ENCODE measurements at places on chromosomes 12 and 14.

DNA sequence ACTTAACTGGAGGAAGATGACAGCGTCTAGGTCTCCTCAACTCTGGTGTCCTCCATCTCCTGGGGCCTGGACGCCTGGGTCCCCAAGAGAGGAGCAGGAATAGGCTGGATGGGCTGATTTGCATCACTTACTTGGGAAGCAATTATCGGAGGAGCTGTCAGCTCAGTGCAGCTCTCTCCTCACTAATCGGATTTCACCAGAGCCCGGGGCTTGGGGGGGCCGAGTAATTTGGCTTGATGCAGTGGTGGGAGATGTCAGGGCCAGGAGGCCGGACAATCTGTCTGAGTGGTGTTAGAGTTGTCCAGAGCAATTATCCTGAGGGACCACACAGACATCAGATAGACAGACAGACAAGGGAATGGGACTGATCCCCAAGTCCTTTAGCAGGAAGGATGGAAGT lies 4.6 kb upstream of the SMUG1 start:
- no peak for DNase-seq

DNA sequence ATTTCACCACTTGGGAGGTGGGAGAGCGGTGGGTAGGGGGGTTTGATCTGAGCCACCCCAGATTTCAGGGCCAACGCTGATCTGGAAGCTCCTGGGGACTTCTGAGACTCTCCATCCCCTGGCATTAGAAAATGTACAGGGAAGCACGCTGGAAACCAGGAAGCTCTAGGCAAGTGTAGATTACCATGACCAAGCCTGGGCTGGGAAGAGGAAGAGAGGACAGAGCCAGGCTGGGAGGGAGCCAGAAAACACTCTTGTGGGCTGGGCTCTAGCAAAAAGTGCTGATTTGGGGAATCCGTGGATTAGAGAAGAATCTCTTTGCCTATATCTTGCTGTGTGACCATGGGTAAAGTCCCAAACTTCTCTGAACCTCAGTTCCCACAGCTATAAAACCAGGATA lies 236.7 kb downstream of the BCL11B start:
- DNase-seq: peak; percentile 39

- no peak for DNase-seq
Measured at GRCh38 chr12:116529048-116529447, 30.1 kb upstream of the MAP1LC3B2 start.

DNA sequence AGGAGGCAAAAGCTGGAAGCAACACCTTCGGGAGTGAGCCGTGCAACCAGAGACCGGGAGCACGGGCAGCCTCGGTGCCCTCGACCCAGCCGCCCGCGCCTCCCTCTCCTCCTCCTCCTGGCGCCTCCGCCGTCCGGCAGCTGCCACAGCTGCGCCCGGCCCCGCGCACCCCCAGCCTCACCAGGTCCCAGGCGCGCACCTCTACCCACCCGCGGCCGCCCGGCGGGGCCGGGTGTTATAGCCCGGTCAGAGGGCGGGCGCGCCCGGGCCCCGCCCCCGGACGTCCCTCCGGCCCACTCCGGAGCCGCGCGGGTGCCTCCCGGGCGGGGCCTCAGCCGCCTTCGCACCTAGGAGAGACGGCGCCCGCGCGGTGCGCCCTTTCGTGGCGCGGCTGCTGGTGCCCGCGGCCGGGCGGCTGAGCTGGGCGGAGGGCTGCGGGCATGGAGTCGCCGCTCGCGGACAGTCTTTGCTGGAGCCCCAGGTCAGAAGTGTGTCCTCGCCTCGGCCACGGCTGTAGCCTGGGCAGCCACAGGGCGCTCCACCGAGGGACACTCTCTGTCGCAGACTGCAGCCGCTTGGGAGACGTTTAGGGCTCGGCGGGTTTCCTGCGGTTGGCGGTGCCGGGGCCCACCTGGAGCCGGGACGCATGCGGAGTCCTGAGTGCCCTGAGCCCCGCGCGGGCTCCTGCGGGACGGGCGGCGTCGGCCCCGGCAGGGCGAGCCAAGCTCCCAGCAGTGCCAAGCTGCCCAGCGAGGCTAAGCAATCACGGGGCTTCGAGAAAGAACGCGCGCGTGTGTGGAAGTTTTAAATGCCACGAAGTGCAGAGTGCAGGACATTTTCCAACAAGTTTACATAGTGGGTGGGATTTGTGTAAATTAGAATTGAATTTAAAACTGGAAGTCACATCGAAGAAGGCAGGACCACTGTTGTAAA lies at the start of gene CPM:
CPM (minus strand) TSS at position 211 of the 933 bp plus-strand sequence. CDS start 334 bp downstream, outside the sequence.
- peak; percentile 49 for DNase-seq

- no peak for DNase-seq
Measured at GRCh38 chr12:23431006-23431405, 518.5 kb downstream of the SOX5 start.

- no peak for DNase-seq
Measured at GRCh38 chr14:52059649-52060048, 9.2 kb downstream of the NID2 start.

GRCh38 chr12:91603060-91603459 lies 420.4 kb upstream of the DCN start:
- DNase-seq: no peak

DNA sequence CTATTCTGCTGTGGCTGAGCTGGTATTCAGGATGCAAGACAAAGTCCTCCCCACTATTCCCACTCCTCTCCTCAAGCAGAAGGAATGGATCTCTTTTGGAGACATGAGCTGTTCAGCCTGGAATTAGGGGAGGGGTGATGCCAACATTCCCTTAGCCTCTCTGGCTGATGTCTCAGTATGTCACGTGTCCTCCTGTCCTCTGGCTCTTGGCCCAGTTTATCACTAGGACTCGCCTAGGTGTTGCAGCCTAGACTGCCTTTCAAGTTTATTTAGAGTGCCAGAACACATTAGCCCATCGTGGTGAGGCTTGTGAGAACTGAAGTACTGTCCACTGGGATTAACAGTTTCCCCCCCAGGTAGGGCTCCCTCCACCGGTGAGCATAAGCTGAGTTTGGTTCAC lies 239.9 kb upstream of the MIS18BP1 start:
- DNase-seq: no peak

DNA sequence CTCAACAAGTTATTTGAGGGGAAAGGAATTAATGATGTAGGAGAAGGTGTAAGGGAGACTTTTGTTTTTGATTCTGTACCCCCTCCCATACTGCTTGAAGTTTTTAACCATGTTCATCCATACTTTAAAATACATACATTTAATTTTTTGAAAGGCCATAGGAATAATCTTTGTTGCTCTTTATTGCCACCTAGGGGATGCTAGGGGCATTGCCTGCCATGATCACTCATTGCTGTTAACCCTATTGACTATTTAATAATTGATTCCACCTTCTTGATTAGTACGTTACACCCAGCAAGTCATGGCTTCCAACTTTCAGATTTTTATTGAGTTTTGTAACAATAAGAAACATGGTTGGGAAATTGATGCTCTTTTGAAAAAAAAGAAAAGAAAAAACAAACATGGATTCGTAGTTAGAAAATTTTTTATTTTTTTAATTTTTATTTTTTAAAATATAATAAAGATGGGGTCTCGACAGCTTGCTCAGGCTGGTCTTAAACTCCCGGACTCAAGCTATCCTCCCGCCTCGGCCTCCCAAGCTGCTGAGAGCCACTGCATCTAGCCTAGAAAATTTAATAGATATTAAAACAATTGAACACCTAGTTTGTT lies 8.5 kb upstream of the PRKAB1 start:
- peak; percentile 29 for DNase-seq

DNA sequence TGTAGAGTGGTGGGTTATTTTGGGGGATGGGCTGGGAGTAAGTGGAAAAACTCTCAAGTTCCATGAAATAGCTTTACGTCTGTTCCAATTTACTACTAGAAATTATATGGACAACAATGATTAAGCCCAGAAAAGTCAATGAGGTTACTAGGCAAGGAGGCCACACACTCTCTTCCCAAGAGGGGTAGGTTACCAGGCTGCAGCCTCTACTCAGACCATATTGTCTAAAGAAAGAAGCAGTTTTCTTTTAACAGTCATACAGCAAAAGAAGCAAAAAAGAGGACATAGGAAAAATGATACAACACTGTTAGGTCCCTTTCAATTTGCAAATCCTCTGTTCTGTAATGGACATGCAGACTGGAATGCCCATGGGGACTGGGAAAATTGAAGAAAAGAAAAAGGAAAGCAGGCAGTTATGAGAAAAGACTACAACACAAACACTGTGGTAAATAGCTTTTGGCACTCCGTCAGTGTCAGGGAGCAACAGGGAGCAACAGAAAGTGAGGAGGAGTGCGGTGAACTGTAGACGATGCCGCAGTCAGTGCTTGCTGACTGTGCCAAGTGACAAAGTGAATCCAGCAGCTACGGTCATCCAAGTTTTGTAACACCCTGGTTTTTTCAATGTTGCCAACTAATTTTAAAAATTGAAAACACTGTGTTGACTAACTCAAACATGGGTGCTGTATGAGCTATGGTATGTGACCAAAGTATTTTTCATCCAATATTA lies 39.8 kb upstream of the HMGA2 start:
- DNase-seq: no peak

DNA sequence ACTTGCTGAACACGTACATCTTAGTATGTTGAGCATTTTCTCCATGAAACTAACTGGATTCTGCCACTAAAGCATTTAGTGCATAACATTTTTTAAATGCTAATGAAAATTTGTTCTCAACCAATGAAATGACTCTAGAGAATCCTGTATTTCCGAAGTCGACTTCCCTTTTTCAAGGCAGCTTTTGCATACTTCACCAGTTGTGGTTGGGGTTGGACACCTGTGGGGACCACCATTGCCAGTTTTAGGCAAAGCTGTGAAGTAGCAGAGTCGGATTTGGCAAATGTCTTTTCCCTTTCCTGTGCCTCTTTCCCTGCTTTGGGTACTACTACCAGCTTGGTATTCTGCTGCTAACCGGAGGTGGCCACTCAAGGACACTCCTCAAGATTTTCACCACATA lies 349.2 kb downstream of the BCAT1 start:
- no peak for DNase-seq

- peak; percentile 33 for DNase-seq
Measured at GRCh38 chr12:15808652-15809051, 19.5 kb upstream of the EPS8 start.

- no peak for DNase-seq
Measured at GRCh38 chr12:52988898-52989297, 17.4 kb upstream of the EIF4B start.

DNA sequence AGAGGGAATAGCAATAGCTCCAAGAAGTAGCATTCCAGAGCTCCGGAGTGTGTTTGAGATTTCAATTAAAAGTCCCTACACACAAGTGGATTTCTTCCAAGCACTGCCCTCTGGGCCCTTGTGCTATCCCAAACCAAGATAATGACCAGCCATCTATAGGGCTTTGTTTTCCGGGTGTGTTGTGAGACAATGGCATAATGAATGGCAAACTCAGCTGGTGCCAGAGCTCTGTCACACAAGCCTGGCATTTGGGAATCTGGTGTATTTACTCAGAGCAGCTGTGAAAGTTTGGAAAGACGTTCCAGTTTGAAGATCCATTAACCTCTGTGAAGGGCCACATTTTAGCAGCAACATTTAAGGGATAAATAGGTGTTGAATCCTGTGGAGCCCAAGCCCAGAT lies 61.2 kb upstream of the TMTC2 start:
- DNase-seq: no peak

DNA sequence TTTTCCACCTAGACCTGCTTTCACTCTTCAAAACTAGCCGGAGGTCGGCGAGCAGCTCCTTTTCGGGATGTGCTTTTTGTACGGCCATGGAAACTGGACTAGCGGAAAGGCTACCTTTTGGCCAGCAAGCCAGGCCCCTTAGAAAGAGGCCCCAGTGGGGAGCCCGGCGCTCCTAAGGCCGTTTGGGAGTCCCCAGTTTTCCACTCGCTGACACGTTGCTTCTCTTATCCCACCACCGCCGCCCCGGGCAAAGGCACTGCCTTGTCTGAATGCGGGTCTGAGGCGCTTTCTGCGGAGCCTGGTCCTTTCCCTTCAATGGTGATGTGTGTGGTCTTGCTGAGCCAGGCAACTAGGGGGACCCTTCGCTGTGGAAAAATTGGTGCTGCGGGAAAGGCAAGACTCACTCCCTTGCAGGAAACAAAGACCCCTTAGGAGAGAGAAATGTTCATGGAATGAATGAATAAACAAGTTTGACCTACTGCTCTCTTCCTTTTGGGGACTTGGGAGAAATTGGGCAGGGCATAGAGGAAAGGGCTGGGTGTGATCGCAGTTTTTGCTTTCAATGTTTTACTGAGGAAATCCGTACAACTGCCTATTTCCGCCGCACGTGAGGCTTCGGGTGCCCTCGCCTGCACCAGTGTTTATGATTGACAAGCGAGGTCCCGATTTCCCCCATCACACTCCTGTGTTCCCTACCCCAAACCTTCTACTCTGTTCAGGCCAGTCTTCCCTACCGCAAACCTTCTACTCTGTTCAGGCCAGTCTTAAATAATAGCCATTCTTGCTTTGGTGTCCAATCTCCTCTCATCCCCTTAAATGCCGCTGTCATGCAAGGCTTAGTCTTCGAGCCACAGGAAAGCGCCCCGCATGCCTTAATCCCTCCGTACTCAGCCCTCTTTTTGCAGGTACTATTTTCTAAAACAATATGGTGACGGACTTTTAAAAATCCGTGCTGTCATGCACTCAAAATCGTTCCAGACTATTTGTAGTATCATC lies 1.0 kb upstream of the SLC38A2 start:
- no peak for DNase-seq

GRCh38 chr12:6768990-6769389 lies 2.8 kb downstream of the PTMS start:
- DNase-seq: no peak

- no peak for DNase-seq
Measured at GRCh38 chr12:80582431-80582830, 125.0 kb upstream of the MYF6 start.

- no peak for DNase-seq
Measured at GRCh38 chr12:70560671-70561070, 76.6 kb downstream of the PTPRB start.

- DNase-seq: no peak
Measured at GRCh38 chr12:15212930-15213329, 8.3 kb downstream of the RERG start.

GRCh38 chr12:116381240-116381743 lies 103.8 kb upstream of the MED13L start:
- no peak for DNase-seq

- DNase-seq: no peak
Measured at GRCh38 chr14:72563676-72564075, 330.2 kb downstream of the DPF3 start.

GRCh38 chr12:55658635-55659391 lies 22.1 kb downstream of the OR10P1 start:
- DNase-seq: no peak

GRCh38 chr14:104573930-104574329 lies 5.6 kb upstream of the C14orf180 start:
- DNase-seq: no peak

GRCh38 chr14:20278414-20278813 lies 27.3 kb downstream of the TTC5 start:
- no peak for DNase-seq

GRCh38 chr12:52837413-52837741 lies 3.3 kb upstream of the KRT79 start:
- DNase-seq: peak; percentile 86

- DNase-seq: no peak
Measured at GRCh38 chr12:85874031-85874461, at the start of gene NTS. Gene NTS, plus strand, starts transcription at chr12:85874295. Its CDS starts 109 bp downstream, at chr12:85874404.

DNA sequence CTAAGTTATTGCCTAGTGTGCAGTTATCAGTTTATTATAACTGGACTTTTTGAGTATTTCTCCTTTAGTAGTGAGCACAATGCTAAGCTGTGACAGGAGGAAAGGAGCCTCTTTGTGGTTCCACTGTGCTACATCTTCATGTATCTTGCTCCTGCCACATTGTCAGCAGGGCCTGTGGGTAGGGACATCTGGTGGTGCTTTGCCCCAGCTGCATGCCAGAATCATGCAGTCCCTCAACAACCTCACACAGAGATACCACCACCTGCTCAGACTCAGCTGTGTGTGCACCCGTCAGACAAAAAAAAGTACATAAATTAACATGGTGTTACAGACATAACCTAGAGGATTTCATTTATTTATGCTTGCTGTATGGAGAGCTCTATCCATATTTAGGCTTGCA lies 51.1 kb downstream of the MIS18BP1 start:
- peak; percentile 6 for DNase-seq
